NCI-H82 (cell line): ENCODE measurements at places on chromosomes 3 and 15.

GRCh38 chr3:48369693-48370332 is 2.2 kb upstream of the FBXW12 start:
- DNase-seq = no peak

GRCh38 chr3:66427352-66427751 is 73.5 kb downstream of the LRIG1 start:
- DNase-seq = no peak

DNA sequence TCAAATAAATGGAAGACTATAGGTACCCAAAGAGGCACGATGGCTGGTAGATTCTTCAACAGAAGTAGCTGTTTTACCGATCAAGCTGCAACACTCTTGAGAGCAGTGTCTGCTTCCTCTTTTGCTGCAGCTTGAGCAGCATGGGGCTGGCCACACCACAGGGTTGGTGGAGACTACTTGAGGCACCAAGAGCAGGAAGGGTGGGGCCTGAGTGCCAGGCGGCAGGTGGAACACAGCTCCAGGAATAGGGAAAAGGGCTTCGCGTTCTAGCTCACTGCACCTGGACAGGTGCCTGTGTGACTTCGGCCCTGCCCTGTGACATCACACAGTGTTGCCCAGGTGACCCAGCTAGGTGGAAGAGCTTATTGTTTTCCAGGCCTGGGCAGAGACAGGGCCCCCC is at the start of gene CCDC33:
CCDC33 (plus strand) TSS at position 365 of the 400 bp plus-strand sequence. CDS start 394 bp downstream, outside the sequence.
- DNase-seq = no peak

- peak; percentile 91 for DNase-seq
These were observed 972.8 kb downstream of the PLOD2 start for GRCh38 chr3:145188079-145188770.

- no peak for DNase-seq
These were observed 119.6 kb downstream of the ASB7 start for GRCh38 chr15:100721758-100722550.
